Hepatocyte (in vitro differentiated cells): ENCODE measurements at places on chromosomes 1 and 21. TPM values are rescaled to one million over a fixed set of nuclear protein-coding genes. Genes with fewer than 3 reads are reported as not detected.

EFCAB14 gene
- 76.3 and 79.3 TPM in 2 replicates for total RNA-seq

FOXD2 gene
- 1.5 and 1.6 TPM in 2 replicates for total RNA-seq

SYT2 gene
- total RNA-seq = 0.64 and 0.90 TPM in 2 replicates

- no peaks in the 10 kb centered on the region for H3K4me1 ChIP-seq
- H3K27me3 ChIP-seq = no peaks in the 10 kb centered on the region
- no peak overlapping the region for H3K4me3 ChIP-seq
- H3K36me3 ChIP-seq = no peaks in the 10 kb centered on the region
Observed at GRCh38 chr1:33893147-33893830, 29.4 kb downstream of the HMGB4 start.

- H3K27me3 ChIP-seq = no peaks in the 10 kb centered on the region
- DNase-seq = no peak
- H3K36me3 ChIP-seq = no peaks in the 10 kb centered on the region
- no peak overlapping the region for H3K4me3 ChIP-seq
- no peak overlapping the region for H3K27ac ChIP-seq
- H3K4me1 ChIP-seq = no peaks in the 10 kb centered on the region
Observed at GRCh38 chr1:78088015-78088414, 42.2 kb downstream of the GIPC2 start.

- no peaks in the 10 kb centered on the region for H3K27me3 ChIP-seq
- no peaks in the 10 kb centered on the region for H3K36me3 ChIP-seq
- H3K4me1 ChIP-seq = no peaks in the 10 kb centered on the region
- H3K4me3 ChIP-seq = peak overlapping the region; percentile 34
- peak; percentile 72 for DNase-seq
Observed at GRCh38 chr1:78005755-78006154, 1.0 kb downstream of the DNAJB4 start.
